ENCODE measurements at places on chromosomes 12 and 14.

DNA sequence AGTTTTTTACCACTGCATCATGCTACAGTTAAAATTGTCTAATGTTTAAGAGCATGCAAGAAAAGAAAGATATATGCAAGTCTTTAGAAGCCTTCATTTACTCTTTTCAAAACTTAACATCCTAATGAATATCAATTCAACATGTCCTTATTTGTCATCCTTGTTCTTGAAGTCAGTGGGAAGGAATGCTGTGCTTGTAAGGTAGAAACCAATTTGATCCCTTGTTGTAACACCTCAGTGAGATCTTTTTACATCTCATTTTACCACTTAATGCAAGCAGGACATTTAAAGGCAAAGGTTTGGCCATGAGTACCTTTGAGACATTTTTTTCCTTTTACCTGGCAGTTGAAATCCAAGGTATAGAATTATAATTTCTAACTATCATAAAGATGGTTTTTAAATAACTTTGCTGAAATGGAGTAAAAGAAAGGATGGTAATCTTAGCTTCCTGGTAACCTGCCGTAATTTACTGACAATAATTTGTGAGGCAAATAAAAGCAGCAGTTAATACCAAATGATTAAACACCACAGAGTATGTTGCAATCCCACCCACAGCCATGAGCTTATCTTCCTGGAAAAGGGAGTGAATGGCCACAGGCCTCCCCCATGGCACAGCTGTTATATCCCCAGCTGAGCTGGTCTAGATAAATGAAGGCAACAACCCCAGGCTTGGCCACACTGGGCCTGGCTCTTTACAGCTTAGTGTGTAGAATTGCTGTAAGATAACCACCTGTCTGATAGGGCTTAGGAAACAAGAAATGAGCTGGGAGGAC is 33.2 kb upstream of the STRN3 start:
- DNase-seq = no peak

DNA sequence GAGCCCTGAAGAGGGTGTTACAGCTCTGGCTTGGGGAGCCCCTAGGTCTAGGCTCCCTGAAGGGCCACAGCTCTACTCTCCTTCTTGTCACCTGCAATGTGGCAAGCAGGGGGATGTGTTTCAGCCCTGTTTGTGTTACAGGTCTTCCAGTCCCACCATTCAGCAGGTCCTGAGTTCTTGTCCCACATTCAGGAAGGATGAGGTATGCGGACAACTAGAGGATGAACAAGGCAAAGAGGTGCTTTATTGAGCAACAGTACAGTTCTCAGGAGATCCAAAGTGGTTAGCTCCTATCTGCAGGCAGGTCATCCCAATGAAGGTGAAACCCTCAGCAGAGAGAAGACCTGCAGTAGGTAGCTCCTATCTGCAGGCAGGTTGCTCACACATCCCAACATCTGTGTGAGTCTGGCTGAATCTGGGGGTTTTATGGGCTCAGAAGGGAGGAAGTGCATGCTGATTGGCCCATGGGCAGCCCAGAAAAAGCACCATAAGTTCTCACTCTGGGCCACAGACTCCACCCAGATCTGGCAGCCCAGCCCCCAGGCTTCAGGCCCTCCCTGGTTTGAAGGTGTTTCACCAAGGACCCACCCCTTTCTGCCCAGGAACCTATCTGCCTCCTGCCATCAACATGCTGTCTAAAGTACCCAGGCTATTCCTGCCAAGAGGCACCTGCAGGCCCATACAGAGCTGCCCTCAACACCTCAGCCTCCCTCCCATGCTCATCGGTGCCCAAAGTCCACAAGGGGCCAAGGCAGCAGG is 98.9 kb downstream of the NUAK1 start:
- DNase-seq = no peak

DNA sequence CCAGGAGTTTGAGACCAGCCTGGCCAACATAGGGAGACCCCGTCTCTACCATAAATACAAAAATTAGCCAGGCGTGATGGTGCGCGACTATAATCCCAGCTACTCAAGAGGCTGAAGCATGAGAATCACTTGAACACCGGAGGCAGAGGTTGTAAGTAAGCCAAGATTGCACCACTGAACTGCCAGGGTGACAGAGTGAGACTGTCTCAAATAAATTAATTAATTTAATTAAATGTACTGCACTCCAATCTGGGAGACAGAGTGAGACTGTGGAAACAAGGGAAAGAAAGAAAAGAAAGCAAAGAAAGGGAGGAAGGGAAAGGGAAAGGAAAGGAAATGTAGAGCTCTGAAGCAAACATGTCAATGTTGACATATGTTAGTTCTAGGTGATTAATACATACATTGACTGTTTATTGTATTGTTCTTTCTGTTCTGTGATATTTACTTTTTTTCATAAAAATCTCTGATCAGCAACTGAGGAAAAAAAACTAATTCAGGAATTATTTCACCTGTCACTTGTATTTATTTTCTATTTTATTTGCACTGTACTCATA is 99.6 kb downstream of the DENND5B start:
- DNase-seq = no peak

DNA sequence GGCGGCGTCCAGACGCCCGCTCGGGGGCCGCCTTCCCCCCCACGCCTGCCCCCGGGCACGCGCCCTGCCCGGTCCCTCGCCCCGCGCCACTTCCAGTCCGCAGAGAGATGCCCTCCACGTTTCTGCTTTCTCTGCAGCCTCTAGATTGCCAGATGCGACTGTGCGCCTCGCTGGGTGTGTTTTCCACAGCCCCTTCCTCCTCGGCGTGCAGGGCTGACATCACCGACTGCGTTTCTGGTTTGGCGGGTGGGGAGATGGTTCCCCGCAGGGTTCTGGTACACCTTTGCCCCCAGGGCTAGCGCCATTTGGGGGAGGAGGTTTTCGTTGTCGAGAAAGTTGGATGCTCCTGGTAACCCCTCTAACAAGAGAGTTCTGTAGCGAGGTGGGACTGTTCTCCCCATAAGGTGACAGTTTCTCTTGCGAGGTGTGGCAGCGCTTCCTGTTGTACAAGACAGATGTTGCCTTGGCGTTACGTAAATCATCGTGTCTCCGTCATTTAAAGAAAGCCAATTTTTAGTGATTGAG is 1.5 kb downstream of the CALM1 start:
- peak; percentile 57 for DNase-seq

- no peak for DNase-seq
Measured at GRCh38 chr12:118900993-118901392, 80.3 kb upstream of the SRRM4 start.

GRCh38 chr14:64088647-64088964 is 205.6 kb downstream of the ESR2 start:
- DNase-seq = no peak

- peak; percentile 61 for DNase-seq
Measured at GRCh38 chr12:108635201-108635996, 1.7 kb upstream of the SELPLG start.

DNA sequence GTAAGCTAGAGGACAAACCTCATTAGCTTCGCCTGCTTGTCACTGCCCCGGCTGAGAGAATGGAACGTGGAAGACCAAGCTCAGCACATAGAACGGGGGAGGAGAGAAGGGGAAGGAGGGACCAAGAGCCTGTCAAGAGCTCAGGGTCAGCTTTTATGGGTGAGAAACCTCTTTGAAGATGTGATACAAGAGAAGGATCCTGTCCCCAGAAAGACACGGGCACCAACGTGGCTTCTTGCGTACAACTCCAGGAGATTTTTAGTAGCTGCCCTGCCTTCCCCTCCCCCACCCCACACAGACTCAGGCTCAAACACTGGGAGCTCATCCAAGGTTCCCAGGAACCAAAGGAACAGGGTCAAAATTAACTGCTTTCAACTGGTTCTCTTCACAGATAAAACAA is 34.7 kb downstream of the APPL2 start:
- DNase-seq = no peak

- peak; percentile 63 for DNase-seq
Measured at GRCh38 chr14:104094709-104095425, 9.4 kb downstream of the ASPG start.

- no peak for DNase-seq
Measured at GRCh38 chr12:5524116-5524768, 92.3 kb downstream of the NTF3 start.

GRCh38 chr12:47268501-47269454 is 189.0 kb upstream of the AMIGO2 start:
- no peak for DNase-seq

GRCh38 chr12:82479511-82479910 is 121.2 kb downstream of the METTL25 start:
- DNase-seq = no peak

- DNase-seq = no peak
Measured at GRCh38 chr14:102949801-102950451, 27.5 kb downstream of the AMN start.

DNA sequence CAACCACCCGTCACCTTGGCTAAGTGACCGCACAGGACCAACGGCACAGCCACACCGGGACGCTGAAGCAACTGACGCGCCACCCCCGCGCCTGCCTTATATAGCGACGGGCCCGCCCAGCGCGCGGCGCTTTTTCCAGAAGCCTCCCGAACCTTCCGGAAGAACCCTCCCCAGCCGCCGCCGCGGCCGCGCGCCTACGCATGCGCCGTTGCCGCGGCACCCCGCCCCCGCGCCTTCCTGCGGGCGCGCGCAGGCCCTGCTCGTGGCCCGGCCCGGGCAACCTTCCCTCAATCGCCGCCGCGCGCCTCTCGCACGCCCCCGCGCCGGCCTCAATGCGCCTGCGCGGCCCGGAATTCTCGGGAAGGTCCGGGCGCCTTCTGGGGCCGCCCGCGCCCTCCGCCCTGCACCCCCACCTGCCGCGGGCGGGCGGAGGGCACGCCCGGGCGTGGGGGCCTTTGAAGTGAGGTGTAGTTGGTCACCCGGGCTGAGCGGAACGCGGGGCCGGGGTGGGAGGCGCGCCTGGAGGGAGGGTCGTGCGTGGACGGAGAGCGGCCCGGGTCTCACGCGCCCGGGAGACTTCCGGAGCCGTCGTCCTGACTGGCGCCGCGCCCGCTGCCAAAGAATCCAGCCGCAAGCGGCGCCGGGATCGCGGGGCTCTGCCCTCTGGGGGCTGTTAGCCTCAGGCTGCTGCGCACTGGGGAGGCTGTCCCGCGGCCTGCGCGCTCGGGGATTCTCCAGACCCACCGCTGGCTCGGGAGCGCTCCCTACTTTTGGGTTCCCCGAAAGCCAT is at the start of gene HSP90AA1:
Gene HSP90AA1 (minus strand): TSS at position 73 of the 790 bp plus-strand sequence. CDS start 666 bp downstream, outside the sequence.
- DNase-seq = peak; percentile 92

GRCh38 chr12:32789446-32789845 is 33.7 kb upstream of the YARS2 start:
- no peak for DNase-seq

- DNase-seq = peak; percentile 6
Measured at GRCh38 chr12:7642876-7643309, 22.8 kb downstream of the APOBEC1 start.

- no peak for DNase-seq
Measured at GRCh38 chr14:94612174-94612573, at the start of gene SERPINA3. SERPINA3 (plus strand) TSS chr14:94612391; CDS start chr14:94614442, 2,051 bp downstream.

DNA sequence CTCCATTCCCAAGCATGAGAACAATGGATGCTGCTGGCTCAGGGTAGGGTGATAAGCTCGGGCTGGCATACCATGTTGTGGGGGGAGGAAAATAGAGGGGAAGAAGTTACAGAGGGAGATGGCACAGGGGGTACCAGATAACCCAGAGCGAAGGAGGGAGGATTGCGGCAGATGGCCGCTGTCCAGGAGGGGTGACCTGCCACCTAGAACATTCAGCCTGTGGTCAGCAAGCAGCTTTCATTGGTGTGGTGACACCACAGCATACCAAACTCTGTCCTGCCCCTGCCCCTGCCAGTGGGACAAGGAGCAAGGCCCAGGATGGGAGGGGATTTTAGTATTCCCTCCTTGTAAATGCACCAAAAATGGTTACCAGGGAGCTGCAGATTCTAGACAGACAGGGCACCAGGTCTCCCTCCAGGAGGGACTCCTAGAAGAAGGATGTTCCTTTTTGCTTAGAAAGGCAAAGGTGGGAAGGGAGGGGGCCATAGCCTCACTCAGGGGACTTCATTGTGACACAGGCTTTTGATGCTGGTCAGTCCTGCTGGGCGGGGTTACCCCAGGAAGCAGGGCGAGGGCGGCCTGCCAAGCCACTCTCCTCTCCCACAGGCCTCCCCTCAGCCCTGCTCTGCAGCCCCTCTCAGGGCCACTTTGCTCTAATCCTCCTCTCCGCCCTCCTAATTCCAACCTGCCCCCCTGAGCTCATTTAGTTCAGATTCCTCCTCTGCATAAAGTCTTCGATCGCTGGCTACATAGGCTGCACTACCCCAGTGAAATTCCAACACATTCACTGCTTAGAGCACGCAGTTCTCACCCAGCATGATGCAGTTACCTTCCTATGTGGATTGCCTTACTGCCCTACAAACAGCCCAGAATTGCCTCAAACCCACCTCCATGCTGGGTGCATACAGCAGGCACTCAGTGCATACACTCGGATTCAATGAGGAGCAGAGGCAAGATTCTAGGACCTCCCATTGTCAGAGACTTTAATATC is 36.0 kb upstream of the PLEKHG6 start:
- DNase-seq = no peak

GRCh38 chr12:131130311-131130911 is 176.7 kb downstream of the ADGRD1 start:
- no peak for DNase-seq

GRCh38 chr12:113196990-113197389 is 11.5 kb downstream of the RITA1 start:
- peak; percentile 72 for DNase-seq

DNA sequence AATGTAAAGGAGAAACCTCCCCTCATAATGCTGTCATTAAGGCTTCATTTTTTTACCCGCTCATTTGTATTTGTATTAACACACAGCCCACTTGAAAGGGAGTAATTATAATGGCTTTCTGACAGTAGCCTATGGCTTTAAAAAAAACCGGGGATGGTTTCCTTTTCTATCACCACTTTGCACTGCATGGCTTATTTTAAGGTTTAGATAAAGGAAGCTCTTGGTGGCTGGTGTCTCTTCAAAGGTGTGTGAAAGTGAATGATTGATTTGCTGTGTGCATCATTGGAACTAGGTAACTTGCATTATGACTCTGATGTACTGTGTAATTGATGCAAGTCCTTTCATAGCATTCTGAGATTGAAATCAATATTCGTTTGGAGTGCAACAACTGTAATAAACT is 80.7 kb downstream of the NPAS3 start:
- DNase-seq = no peak

GRCh38 chr14:62409626-62410300 is 635.5 kb downstream of the KCNH5 start:
- DNase-seq = no peak

GRCh38 chr12:29012673-29013072 is 136.4 kb upstream of the FAR2 start:
- DNase-seq = no peak

DNA sequence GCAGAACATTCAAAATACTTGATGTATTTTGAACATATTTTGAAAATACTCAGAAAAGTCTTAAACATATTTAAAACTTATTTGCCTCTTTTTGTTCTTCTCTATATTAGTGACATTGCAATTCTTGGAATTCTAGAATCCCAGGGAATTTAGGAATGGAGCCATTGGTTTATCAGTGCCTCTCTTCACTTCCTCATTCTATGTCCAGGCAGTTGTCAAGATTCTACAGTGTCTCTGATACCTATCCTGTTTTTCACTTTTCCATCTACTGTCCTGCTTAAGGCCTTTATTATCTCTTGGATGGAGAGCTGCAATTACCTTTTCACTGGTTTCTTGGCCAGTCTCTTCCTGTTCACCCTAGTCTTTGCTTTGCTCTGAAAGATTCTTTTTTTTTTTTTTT is 144.6 kb downstream of the TTLL5 start:
- no peak for DNase-seq
